ENCODE measurements at places on chromosomes 3 and 15.

DNA sequence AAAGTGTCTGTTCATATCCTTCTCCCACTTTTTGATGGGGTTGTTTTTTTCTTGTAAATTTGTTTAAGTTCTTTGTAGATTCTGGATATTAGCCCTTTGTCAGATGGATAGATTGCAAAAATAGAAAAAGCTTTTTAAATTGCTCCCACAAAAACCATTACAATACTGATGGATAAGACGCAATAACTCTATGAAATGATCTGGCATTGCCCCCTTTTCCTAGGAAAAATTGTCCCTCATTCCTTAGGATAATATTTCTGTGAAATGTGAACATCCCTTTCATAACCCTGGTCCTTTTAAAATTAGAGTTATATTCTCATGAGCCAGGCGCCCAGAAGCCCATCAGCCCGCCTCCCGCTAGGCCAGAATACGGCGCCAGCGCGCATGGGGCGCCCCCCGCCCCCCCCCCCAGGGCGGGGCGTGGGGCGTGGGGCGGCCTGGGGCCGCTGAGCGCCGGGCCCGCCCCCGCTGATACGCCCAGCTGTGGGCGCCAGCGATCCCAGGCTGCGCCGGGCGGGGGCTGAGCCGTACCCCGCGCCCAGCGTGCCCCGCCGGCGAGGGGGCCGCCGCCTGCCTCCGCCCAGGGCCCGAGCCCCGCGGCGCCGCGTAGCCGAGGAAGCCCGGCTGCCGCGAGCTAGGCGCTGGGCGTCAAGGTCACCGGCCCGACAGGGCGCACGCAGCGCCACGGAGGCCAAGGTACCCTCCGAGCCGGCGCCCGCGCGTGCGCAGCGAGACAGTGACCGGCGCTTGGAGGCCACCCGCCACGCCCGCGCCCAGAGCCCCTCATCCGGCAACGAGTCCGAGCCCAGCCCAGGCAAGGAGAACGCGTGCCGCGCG is 11.1 kb upstream of the ROPN1B start:
- no peak for DNase-seq

DNA sequence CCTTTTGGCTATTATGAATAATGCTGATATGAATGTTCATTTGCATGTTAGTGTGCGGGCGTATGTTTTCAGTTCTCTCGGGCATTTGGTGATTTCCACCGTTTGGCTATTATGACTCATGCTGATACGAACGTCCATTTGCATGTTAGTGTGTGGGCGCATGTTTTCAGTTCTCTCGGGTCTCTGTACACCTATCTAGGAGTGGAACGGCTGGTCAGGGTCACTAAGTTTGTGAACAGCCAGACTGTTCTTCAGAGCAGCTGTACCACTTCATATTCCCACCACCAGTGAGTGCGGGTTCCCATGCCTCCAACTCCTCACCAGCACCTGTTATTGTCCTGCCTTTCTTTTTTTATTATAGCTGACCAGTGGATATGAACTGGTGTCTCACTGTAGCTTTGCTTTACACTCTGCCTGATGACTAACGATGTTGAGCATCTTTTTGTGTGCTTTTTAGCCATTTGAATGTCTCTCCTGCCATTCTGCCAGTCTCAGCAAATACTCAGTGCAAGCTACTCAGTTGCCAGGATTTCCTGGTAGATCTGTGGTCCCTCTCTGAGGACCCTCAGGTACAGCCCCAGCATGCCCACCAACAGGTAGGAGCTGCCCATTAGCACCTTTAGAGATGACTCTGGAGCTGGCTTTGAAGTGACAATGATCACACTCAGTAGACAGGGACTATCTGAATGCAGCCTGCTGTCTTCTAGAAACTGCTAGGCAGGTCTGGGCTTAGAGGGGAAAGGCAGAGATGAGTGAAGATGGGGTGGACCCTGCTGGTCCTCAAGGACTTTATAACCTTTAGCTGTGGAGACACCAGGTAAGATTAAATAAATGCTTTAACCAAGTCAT is 141.1 kb downstream of the XXYLT1 start:
- no peak for DNase-seq

DNA sequence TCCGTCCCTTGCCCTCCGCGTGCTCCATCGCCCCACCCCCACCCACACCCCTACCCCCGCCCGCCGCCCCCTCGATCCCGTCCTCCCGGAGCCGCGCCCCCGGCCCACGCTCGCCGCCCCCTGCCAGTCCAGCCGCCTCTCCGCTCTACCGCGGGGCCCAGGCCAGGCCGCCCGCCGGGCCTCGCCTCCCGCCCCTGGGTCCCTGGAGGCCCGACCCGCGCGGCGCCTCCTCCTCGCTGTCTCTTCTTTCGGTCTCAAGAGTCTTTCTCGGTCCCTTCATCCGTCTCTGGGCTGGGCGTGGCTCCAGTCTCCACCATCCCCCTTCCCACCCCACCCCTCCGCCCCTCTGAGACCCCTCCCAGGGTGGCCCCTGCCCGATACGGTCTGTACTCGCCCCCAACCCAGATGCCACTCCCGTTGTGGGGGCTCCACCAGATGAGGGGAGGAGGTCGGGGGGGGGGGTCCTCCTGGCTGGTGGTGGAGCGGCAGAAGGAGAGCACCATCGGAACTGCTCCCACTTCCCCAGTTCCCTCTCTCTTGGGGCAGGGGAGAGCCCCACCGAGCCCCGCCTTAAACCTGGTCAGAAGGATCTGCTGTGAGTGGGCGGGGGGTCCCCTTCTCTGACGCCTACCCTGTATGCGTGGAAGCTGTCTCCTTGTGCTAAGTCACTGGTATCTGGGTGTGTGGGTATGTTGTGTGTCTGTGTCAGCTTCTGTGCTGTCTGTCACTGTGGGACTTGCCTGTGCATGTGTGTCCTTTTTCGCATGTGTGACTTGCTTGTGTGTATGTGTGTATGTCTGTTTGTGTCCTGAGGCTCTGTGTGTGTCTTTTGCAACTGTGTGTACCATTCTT is 1.0 kb downstream of the PRKCD start:
- DNase-seq: no peak

DNA sequence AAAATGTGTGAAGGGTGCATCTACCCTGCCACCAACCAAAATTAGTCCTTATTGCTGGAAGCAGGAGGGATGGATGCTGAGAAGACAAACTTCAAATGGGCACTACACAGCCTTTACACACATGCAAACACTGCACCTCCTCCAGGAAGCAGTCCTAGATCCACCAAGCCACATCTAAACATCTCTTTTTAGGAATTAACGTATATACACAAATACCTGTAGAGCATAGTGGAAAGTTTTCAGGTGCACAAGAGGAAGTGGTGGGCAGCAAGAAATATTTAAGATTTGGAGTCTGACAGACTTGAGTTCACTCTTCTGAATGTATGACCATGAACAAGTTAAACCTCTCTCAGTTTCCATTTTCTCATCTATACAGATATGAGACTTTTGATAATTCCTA is 456.6 kb upstream of the PROK2 start:
- DNase-seq: no peak

GRCh38 chr3:128910006-128910405 is 30.6 kb downstream of the ACAD9 start:
- no peak for DNase-seq

DNA sequence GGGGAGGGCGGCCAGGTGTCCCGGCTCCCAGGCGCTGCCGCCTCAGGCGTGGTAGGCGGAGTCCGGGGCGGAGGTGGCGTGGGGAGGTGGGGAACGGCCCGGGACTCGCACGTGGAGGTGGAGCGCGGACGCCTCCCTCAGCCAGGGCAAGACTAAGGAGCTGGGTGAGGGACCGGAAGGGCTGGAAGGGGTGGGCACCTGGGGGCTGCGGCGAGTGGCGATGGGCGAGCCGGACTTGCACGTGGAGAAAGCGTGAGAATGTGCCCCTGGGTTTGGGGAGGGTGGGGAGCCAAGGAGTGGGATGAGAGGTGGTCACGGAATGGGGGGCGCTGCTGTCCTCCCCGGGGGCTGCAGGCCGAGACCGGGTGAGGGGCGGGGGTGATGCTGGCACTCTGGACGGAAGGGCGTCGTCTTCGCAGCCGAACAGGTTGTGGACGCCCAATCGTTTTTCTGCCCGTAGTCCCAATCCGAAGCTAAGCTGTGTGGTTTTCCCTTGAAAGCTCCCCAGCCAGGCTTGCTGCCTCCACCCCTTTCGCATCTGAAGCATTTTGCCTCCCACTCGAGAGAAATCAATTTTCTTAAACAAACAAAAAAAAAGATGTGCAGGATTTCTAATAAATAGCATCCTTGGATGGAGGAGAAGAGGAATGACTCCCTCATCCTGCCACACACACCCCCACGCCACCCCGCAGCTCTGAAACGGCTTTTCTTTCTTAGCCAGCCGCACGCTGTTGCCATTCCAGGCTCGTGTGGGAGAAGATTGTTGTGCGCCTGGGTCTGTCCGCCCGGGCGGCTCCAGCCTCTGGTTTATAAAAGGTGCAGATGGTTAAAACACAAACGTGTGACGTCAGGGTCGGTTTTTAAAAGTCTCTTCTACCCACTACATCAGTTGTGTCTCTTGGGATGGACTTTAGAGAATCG is 62.5 kb upstream of the ANKRD28 start:
- no peak for DNase-seq

DNA sequence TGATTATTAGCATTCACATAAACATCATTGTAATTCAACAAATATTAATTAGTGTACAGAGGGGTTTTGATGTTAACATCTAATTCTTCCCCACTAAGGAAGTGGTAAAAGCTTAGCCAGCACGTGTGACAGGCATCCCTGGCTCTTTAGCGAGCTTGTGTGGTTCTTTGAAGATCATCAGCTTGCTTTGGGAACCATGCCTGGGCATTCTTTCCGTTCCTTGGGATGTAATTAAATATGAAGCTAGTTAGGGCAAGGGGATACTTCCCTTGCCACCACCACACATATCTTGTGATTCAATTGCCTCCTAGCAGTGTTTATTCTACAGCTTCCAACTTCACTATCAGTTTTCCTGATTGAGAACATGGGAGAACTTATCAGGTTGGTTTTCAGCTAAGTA is 246.5 kb downstream of the MYRIP start:
- no peak for DNase-seq

- DNase-seq: no peak
Measured at GRCh38 chr15:80803580-80804525, 24.7 kb downstream of the CEMIP start.

DNA sequence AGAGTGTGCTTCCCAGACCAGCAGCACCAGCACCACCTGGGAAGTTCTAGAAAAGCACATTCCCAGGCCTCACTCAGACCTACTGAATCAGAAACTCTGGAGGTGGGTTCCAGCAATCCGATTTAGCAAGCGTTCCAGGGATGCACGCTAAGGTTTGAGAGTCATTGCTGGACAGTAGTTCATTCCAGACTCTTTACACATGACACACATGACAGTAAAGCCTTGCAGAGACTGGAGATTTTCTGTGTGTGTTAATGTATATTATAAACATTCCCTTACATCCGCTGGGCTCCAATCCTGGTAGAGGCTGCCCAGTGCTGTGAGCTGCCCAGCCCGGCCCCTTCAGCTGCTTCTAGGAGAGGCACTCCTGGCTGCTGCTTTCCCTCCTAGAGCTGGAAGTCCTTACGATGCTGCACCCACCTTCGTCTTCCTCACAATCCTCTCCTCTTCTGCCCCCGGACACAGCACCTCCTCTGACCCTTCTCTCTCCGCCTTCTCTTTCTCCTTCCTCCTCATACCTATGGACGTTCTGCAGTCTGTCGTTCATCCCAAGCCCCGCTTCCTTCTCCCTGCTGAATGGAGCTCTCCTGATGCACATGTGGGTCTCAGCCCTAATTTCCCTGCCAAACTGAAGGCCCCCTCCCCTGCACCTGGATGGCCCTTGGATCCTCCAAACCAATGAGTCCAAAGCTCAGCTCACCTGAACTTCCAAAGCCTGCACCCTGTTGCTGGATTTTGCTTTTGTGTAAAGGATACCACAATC is 44.4 kb downstream of the ITGA11 start:
- DNase-seq: no peak

DNA sequence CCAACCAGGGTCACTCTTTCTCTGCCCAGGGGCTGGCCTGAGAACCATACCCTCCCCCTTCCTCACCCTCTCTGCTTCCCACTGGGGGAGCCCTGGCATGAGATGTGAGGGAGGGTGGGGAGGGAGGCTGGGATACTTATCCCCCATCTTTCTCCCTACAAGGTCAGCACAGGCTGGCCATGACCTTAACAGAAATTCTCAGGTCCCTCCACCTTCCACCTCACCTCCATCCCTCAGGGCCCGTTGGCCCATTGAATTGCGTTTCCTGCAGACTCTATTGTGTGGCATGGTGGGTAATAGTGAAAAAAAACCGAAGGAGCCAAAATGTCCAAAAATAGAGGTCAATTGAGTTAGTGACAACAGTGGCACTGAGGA is 159.5 kb downstream of the OR4M2 start:
- no peak for DNase-seq

DNA sequence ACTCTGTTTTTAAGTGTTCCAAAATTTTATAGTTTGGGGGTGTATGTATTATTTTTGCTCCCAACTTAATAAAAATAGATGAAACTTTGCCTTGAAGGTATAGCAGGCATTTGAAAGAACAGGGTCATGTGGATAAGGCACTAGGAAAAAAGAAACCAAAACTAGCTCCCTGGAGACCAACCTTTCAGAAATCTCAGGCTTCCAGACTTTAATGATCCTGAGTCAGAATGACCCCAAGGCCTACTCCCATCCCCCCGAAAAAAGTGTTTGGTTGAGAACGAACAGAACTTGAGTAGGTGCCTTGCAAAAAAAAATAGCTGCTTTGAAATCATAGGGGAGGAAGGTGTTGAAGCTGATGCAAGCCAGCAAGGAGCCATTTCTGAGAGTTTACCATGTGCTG is 309.5 kb downstream of the THSD4 start:
- DNase-seq: no peak

DNA sequence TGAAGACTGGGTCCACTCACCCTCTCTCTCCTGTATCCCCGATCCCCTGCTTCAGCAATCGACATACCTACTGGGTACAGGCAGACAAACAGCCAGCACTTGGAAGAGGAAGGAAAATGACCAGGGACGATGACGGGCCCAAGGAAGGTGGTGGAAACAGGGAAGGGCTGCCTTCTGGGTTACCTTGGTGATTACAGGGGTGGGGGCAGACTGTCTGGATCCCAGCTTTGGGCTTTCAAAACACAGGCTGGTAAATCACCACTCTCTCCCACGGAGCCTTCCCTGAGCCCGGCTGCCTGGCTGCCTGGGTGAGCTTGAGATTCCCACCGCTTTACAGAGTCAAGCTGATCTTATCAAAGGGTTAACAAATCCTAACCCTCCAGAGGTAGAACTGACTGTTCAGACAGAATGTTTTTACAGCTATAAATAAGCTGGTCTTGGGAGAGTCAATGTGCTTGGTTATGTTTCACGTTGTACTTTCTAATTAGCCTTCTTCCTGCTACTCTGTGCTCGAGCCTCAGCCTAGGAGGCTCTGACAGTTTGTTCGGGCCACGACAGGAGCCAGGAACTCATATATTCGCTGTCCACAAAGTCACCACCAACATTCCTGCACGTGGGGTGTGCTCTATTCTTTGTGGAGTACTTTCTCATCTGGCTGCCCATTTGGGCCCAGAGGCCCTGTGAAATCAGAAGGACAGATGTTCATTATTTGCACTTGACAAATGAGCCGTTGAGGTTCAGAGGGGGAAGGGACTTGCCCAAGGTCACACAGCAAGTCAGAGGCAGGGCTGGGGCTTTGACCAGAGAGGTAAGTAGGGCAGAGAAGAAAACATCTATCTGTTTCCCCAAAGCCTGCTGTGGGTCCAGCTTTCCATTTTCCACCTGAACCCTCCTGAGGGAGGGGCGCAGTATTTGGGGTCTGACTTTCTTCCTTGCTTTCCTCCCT is 63.5 kb downstream of the FEM1B start:
- no peak for DNase-seq

- no peak for DNase-seq
Measured at GRCh38 chr3:43053291-43053690, 52.6 kb downstream of the POMGNT2 start.

All from bone marrow (tissue), 2 donors.